ENCODE measurements at places on chromosomes 12 and 14.
A peak's percentile ranks its signal among the peaks of the same experiment; 100 is the strongest.

DNA sequence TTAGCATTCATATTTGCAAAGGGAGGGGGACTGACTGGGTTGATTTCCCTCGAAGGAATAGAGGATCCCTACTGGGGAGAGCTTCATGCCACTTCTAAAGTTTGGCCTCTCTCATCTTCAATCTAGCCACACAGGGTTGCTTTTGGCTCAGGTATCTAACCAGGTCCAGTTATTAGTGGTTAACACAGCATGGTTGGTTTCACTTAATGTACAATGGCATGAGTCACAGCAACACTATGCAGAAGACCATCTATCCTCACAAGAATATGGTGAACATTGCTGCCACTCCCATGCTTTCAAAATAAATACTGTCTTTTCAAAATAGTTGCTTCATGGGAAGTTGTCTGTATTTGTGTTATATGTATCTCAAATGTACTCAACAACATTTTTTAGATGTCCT is 6.6 kb upstream of the RAB3IP start:
- no peak for DNase-seq

DNA sequence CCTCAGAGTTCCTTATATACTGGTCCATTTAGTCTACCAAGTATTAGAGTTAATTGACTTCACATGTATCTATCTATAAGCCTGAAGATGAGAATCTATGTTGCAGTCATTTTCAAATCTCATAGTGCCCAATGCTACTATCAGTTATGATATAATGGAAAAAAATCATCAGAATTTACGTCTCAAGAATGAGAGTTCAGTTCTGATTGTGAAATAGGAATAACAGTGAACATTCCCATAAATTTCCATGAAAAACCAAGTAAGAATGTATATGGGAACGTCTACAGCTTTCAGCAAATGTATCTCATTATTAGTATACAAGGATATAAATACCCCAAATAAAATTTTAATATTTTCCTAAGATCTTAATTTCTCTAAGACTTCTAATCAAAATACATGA is 77.2 kb downstream of the PPP1R12A start:
- DNase-seq, result no peak

GRCh38 chr14:22071006-22071405 is 397.4 kb upstream of the OR4E1 start:
- DNase-seq, result no peak

- DNase-seq, result no peak
Observed at GRCh38 chr12:80374615-80375014, 69.4 kb upstream of the PTPRQ start.

DNA sequence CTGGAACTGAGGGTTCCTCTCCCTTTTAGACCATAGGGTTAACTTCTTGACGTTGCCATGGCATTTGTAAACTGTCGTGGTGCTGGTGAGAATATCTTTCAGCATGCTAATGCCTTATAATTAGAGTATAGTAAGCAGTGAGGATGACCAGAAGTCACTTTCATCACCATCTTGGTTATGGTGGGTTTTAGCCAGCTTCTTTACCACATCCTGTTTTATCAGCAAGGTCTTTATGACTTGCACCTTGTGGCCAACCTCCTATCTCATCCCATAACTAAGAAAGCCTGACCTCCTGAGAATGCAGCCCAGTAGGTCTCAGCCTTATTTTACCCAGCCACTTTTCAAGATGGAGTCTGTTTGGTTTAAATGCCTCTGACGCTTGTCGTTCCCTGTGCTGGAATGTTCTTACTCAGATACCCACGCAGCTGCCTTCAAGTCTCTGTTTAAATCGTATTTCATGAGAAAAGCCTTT is 44.2 kb downstream of the BBS10 start:
- no peak for DNase-seq

- no peak for DNase-seq
Observed at GRCh38 chr12:15632708-15633107, 156.5 kb downstream of the EPS8 start.

GRCh38 chr14:103172921-103173320 is 49.7 kb downstream of the TNFAIP2 start:
- no peak for DNase-seq

DNA sequence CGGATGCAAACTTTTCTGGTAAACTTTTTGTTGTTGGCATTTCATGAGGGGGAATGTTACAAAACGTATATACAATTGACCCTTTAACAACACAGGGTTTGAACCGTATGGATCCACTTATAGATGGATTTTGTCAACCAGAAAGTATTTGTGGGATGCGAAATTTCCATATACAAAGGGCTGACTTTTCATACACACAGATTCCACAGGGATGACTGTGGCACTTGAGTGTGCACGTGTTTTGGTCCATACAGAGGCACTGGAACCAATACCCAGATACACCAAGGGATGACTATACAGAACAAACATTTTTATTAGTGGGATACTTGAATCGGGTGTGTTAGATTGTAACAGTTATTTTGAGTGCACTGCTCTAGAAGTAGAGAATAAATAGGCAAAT is 29.8 kb upstream of the CCT2 start:
- DNase-seq, result no peak

- no peak for DNase-seq
Observed at GRCh38 chr12:49086116-49086515, 8.5 kb downstream of the DHH start.

DNA sequence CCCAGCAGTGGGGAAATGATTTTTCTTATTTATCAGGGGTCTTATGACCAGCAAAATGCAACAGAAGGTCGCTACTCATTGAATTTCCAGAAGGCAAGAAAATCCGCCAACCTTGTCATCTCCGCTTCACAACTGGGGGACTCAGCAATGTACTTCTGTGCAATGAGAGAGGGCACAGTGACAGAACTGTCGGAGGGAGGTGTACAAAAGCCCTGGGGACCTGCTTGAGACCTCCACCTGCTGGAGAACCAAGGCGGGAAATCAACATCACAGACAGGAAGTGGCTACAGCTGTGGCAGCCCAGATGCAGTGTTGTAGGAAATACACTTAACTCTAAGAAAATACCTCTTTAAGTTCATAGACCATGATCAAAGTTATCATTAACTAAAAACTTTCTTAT is 250.9 kb upstream of the OR4E1 start:
- DNase-seq, result no peak

DNA sequence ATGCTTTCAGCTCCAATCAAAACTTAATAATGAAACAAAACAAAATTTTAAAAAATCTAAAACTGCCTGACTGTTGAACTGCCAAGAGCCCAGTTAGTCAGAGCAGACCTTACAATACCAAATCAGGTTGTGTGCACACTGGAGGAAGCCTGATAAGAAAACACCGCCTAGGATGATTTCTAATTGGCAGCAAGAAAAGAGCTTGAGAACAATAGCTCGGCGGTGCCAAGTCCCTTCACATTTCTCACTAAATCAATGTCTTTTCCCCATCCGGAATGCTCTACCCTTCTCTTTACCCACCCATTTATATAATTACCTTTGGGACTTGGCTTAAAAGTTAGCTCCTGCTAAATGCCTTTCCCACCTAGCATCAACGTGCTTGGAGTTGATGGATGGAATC is 256.7 kb downstream of the C12orf75 start:
- DNase-seq, result peak; percentile 30

DNA sequence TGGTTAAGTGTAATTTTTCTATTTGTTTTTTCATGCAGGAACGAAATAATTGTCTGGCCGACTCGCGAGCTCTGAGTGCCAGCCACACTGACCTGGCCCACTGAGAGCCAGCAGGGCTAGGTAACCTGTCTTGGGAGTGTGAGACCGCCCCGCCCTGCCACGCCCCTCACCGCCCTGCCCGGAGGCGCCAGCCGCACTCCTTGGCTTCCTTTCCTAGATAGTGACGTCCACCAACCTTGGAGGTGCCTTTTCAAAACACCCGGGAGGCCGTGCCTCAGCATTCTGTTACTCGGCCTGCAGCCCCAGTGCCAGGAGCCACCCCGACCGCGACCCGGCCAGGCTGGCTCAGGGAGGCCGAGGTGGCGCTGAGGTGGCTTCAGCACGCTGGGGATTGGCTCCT is 21.7 kb downstream of the XRCC3 start:
- no peak for DNase-seq

DNA sequence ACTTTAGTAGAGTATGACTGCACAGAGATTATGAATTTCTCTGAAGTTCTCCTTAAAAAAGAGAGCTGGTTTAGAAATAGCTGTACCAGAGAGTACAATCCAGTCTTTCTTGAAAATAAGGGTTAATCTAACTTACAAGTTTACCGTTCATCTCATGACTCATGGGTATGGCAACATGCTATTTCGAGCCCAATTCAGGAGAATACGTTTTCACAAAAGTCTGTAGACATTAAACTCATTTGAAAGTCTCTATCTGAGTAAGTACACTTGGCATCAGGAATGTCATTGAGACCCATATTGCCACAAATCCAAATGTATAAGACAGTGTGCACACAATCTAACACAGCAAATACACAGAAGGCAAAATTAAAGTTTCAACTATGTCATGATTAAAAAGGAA is 160.5 kb downstream of the PIK3C2G start:
- no peak for DNase-seq

All from uterus (tissue), 4 donors.